ENCODE measurements at places on chromosomes 1 and 21.
A peak's percentile ranks its signal among the peaks of the same experiment; 100 is the strongest.

- no peak for DNase-seq
These were observed 9.1 kb upstream of the GNB1 start for GRCh38 chr1:1899967-1900327.

- DNase-seq, result no peak
These were observed 37.6 kb downstream of the C1orf87 start for GRCh38 chr1:60035921-60036320.

- no peak for DNase-seq
These were observed 223.2 kb downstream of the SMYD3 start for GRCh38 chr1:246283771-246284410.

DNA sequence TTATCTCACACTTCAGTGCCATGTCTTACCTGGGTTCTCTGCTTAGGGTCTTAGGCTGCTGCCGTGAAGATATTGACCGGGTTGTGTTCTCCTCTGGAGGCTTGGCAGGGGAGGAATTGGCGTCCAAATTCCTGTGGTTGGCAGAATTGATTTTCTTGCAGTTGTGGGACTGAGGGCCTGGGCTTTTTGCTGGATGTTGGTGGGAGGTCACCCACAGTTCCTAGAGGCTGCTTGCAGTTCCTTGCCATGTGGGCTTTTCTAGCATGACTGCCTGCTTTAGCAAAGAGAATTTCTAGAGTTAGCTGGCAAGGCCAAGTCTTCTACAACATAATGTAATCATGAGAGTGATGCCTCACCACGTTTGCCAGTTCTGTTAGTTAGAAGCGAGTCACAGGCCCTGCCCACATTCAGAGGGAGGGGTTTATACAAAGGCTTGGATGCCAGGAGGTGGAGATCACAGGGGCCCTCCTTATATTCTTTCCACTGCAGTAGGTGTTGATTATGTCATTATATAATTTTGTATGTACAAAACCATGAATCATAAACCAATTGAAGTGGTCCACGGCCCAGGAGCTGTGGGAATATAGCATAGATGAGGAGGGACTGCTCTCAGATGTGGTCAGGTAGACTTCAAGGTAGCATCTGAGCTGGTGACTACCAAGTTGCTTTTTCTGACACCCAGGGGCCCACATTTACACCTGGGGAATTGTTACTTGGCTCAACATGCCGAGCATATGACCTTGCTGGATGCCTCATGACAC lies 6.6 kb downstream of the UBL4B start:
- no peak for DNase-seq

GRCh38 chr1:11056504-11056903 lies 3.3 kb downstream of the SRM start:
- no peak for DNase-seq

DNA sequence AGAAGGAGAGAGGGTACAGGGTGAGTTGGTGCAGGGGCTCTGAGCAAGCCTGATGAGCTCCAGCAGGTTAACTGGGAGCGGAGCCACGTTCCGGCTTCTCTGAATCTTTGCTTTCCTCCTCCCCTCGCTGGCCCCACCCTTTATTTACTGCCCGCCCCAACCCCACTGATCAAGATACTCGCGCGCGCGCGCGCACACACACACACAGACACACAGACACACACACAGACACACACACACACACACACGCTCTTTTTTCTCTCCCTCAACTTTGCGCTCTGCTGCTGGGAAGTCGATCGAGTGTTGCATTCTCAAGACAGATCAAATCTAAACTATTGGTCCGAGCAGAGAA lies at the start of gene GRIK1:
TSS of gene GRIK1 (minus strand) at position 73 of the 352 bp plus-strand sequence.
- no peak for DNase-seq

DNA sequence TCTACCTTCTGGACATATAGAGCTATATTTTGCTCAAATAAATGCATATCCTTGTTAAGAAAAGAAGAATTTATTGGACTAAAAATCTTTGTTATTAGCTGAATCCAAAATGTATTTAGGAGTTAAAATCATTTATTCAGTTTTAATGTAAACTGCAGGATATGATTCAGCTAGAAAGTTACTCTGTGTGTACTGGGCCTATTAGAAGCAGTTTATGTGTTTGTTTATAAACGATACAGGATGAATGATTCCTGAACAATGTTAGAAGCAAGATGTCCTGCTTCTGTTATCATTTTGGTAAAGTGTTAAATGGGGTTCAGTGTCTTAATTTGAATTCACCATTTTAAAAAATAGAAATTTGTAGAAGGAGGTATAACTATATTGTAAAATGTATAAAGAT lies 549.2 kb upstream of the ZRANB2 start:
- no peak for DNase-seq

GRCh38 chr1:162913345-162913744 lies 52.4 kb upstream of the CCDC190 start:
- no peak for DNase-seq

- no peak for DNase-seq
These were observed 30.3 kb upstream of the TMEM51 start for GRCh38 chr1:15123270-15123669.

- DNase-seq, result no peak
These were observed 305.8 kb downstream of the KCNT2 start for GRCh38 chr1:196302420-196302819.

DNA sequence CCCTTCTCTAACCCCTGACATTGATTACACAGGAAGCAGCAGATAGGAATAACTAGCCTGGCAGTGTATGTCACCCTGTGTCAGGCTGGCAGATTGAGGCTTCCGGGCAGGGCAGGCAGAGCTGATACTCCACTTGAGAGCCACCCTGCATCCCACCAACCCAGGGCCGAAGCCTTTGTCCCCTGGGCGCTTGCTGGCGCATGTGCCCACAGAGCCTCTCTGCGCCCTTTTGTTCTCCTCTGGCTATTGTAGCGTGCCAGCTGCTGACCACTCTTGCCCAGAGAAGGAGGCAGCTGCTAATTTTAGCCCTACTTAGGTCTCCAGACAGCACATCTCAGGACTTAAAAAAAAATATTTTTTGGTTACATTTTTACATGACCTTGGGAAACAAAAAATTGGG lies 304.9 kb downstream of the HHAT start:
- DNase-seq, result no peak

DNA sequence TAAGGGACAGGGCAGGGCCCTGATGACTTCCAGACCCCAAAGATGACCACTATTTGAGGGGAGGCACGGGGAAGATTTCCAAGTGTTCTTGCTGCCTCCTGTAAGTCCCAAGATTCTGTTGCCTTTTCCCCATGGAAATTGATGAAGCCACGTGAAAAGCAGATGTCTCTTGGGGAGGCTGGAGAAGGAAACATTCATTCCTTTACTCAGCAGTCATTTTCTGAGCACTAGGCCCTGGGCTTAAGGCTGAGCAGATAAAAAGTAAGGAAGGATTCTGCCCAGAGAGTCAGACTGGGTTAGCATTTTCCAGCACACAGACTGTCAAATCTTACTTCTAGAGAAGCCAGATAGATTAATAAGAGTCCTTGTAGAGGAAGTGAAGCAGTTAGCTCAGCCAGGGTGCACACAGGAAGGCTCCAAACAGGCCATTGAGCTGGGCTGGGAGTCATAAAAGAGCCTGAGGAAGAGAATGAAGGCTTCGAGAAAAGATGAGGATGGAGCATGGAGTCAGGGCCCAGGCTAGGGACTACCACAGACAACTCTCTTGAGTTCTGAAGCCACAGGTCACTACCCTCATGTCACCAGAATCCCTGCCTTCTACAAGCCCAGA lies 10.1 kb downstream of the EXTL1 start:
- no peak for DNase-seq

DNA sequence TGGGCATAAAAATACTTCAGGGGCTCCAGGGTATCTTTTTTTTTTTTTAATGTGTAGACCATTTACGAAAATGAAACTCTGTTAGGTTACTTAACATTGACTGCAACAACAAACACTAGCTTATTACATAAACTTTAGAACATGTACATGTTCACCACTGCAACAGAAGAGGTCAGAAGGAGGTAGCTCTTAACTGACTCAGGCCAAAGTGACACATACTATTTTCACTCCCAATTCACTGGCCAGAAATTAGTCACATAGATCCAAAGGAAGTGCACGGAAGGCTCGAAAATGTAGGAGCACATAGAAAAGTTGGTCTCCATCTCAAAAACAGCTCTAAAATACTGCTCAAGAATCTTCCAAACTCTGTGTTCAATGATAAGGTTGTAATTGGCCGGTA lies 107.2 kb downstream of the AKT3 start:
- no peak for DNase-seq

- DNase-seq, result no peak
These were observed 217.5 kb downstream of the CAMTA1 start for GRCh38 chr1:7002728-7003127.

GRCh38 chr1:30655672-30656071 lies 67.7 kb downstream of the MATN1 start:
- DNase-seq, result no peak

GRCh38 chr1:180415985-180416633 lies 86.3 kb downstream of the ACBD6 start:
- no peak for DNase-seq

DNA sequence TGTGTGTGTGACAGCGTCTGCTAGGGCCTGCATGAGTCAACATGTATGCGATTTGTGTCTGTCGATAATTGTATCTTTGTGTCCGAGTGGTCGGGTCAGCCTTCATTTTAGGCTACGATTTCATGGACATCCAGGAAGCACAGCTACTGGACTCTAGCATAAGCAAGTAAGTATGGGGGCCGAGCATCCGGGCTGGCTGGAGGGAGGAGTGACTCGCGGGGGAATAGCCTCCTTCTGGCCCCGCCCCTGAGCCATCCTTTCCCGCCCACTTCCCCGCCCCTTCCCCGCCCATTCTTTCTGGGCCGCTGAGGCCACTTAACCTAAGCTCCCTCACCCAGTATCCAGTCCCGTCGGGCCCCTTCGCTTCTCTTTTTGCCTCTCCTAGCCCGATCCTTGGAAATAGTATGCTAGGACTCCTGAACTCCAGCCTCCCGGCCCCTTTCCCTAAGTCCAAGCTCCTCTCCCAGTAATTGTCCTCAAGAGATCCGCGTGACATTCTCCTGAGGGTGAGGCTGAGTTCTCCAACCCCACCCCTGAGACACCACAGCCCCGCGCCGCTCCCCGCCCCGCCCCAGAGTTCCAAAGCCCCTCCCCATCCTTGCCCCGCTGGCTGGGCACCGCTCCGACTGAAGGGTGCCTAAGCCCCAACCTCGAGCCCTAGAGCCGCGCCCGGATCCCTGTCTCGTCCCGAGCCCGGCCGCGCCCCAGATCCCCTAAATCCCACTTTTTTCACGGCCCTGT lies 1.2 kb downstream of the MAP3K6 start:
- DNase-seq, result peak; percentile 76

Data from activated CD4-positive, alpha-beta T cell treated with anti-CD3 and anti-CD28 coated beads, Interleukin-2, amount 50 U/mL, for 4 hours (primary cell).